ENCODE measurements at places on chromosomes 11 and 22.

- no peak for DNase-seq
Measured at GRCh38 chr22:49771266-49772065, 56.2 kb downstream of the BRD1 start.

DNA sequence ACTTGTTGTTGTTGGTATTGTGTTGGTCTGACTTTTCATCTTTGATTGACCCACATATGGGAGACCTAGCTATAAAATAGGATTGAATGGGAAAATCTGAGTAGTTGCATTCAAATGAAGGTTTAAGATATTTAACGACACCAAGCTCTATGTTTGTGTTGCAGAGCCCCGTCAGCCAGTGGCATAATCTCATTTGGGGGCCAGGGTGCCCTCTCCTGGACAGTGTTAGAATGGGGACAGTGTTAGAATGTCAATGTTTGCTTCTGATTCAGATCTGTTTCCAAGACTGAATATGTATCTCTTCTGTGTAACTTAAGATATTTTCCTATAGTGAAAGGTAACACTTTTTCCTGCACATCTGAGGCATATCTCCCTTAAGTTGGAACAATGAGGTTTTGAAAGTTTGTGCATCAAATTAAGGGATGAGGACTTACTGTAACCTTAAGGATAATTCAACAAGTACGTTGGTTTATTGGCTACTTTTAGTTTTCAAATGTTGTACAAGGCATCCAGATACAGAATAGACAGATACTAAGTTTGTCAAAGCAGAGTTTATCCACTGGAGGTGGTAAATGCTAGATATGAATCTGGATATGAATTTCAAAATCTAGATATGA lies 5.3 kb upstream of the OR52M1 start:
- DNase-seq, result no peak

DNA sequence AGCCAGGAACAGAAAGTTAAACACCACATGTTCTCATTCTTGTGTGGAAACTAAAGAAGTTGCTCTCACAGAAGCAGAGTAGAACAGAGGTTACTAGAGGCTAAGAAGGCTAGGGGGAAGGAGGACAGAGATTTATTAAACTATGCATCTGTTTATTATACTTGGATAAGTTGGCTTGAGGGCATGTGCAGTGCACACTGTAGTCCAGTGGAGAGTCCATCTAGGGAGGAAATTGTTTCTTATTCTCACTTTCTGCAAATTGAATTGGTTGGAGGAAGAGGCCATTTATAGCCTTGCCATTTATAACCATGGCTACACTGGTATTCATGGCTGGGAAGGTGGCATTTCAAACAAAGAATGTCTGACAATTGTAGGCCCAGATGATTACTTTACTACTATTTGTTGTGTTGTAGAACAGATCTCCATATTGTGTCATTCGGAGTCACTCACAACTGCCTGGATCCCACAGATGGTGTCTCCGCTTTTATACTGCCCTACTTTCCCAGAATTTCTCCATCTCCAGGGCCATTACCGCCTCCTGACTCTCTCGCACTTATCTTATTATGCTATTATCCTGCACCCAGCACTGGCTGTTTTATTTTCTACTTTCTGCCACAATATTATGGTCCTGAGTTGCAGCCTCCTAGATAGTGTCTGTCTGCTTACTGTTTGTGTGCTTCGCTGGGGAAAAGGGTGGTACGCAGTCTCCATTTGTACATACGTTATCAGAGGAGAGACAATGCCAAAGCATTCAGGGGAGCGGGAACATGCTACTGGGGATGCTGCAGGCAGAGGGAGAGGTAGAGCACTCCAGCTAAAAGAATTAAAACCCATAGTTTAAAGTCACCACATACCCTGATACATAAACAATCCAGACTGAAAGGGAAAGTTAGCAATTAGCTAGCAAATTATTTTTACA lies 169.3 kb upstream of the BLID start:
- no peak for DNase-seq

- DNase-seq, result no peak
Measured at GRCh38 chr11:108536783-108537182, 38.6 kb upstream of the POGLUT3 start.

- DNase-seq, result no peak
Measured at GRCh38 chr11:75344186-75344585, 7.3 kb downstream of the ARRB1 start.

GRCh38 chr11:111938687-111939160 lies 1.6 kb downstream of the DIXDC1 start:
- DNase-seq, result no peak

DNA sequence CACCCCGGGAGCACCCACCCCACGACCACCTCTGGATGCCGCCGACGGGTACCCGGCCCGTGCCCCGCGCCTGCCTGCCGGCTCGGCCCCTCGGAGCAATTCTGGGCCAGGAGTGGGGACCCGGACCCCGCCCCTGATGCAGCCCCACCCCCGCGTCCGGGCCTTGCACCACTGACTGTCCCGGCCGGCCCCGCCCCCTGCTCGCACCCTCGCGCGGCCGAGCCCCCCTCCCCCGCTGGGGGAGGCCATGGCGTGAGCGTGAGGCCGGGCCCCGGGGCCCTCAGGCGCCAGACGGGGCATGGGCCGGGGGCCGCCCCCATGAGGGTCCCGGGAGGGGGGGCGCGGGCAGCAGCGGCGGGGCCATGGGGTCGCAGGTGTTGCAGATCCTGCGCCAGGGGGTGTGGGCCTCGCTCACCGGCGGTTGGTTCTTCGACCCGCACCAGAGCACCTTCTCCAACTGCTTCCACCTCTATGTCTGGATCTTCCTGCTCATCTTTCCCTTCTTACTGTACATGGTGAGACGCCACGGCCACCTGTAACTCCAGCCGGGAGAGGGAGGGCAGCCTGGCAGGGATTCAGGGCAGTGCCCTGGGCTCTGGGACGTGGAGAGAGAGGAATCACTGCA lies 486 bp downstream of the PCNX3 start:
- no peak for DNase-seq

DNA sequence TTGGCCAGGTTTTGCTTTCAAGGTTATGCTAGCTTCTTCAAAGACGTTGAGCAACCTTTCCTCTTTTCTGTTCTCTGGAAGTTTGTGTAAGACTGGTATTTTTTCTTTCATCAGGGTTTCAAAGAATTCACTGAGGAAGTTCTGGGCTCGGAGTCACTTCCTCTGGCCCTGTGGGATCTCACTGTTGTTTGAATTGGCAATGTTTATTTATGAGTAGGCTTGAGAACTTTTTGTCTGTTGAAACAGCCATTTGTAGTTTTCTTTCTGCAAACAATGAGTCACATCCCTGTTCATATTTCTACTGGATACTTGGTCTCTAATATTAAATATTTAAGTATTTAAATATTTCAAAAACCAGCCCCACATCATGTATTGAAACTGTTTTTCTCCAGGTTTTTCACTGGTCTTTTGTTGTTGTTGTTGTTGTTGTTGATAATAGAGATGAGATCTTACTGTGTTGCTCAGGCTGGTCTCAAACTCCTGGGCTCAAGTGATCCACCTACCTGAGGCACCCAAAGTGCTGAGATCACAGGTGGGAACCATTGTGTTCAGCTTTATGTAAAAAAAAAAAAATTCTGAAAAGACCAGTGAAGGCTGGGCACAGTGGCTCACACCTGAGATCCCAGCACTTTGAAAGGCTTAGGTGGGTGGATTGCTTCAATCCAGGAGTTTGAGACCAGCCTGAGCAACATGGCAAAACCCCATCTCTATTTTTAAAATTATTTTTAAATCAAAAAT lies 26.9 kb downstream of the SUSD2 start:
- DNase-seq, result no peak

All from type B pancreatic cell (in vitro differentiated cells).